ENCODE measurements at places on chromosomes 3 and 15.

DNA sequence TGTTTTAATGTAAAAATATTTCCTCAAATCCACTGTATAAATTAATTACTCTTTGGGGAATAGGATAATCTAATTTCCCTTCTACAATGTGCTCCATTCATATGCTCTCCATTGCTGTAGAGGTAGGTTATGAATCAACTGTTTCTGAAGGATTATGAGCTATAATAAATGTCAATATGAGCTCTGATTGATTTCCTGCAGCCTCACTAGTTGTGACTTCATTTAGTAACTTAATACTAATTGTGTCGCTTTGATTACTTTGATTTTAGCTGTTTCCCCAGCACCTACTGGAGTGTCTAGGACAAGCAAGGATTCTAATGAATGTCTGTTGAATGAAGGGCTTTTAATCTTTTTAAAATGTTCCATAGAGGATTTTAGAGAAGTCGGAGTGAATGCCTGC lies 236.8 kb upstream of the NR2E3 start:
- DNase-seq: no peak

DNA sequence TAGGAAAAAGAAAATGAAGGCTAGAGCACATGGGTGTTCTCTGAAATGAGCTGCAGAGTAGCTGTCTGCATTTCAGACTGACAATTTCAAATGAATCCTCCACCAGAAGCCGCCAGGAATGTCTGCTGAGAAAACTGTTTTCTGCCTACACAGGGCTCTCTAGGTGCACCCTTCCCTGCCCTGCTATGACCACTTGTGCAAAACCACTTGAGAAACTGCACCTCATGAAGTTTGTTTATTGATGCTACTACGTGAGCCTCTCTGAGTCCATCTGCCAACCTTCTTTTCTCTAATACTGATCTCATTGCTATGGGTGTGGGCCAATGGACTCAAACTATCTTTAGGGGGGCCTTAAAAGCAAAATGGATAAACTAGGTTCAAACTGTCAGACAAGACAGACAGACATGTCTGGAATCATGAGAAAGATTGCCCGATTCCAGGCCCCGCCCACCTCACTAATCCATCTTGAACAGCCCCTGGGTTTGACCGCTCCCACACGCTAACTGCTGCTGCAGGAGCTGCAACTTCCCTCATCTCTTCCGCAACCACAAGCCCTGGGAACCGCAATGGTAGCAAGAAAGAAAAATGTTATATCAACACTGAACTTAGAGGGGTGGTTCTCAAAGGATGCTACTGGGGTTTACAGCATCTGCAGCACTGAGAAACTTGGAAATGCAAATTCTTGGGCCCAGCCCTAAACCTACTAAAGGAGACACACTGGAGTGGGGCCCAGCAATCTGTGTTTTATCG lies 9.0 kb upstream of the CD47 start:
- no peak for DNase-seq

DNA sequence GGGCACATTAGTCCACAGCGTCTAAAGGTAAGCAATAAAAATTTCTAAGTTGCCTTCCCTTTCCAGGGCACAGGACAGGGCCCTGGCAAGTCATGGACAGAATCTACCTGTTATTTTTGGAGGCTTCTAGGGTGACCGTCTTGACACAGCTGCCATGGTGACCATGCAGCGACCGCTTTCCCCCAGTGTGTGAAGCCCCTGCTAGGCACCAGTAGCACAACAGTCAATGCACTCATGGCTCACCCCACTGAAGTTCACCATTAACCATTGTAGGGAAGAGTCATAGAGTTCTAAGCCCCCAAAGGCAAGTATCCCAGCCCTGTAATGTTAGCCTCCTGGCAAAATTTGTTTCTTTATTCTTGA lies 43.8 kb upstream of the SLCO2A1 start:
- DNase-seq: no peak

GRCh38 chr3:64155328-64155727 lies 69.9 kb downstream of the PRICKLE2 start:
- no peak for DNase-seq

GRCh38 chr3:154517404-154517803 lies 87.4 kb upstream of the GPR149 start:
- no peak for DNase-seq

DNA sequence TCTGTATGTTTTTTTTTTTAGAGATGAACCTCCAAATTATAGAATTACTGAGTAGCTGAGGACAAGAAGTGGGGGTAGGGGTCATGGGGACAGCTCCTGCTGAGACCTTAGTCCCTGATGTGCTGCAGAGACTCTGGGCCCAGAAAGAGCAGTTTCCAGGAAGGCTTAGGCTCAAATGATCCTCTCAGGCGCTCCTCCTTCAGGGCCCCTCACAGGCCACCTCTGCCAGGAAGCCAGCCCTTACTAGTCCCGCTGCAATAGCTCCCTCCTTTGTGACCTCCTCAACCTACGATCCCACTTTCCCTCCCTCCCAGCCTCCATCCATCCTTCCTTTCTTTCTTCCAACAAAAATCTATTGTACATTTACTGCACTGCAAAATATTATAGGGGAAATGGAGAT lies 24.6 kb downstream of the SLC28A1 start:
- DNase-seq: no peak

DNA sequence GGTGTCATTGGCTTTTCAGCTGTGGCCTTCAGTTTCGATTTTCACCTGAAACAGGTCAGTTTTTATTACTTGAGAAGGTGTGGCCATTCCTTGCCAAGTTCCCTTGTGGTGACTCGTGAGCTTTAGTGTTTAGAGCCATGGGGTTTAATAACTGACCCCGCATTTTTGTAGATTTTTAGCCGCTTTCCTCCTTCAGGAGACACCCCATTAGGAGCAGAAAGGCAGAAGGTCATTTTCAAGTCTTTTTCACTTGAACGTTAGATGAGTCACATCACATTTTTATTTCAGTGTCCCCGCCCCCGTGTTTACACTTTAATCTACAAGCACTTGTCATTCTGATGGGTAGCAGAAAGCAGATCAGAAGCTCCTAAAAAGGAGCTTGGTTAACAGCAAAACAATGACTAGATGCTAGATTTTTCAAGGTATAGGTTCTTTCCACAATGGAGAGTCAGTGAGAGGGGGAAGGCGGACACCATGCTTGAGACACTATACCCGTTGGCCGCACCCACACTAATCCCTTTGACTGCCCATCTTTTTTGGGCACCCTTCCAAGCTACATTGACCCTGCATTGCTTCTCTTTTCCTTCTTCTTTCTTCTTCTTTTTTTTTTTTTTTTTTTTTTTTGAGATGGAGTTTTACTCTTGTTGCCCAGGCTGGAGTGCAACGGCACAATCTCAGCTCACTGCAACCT lies 132.7 kb downstream of the GHSR start:
- no peak for DNase-seq

GRCh38 chr15:82020625-82021394 lies 25.0 kb downstream of the MEX3B start:
- no peak for DNase-seq

GRCh38 chr3:79490165-79491028 lies 277.4 kb downstream of the ROBO1 start:
- DNase-seq: no peak

- no peak for DNase-seq
These were observed 12.3 kb downstream of the ALPK3 start for GRCh38 chr15:84829428-84829827.

GRCh38 chr15:48373821-48374451 lies 42.7 kb downstream of the DUT start:
- no peak for DNase-seq

DNA sequence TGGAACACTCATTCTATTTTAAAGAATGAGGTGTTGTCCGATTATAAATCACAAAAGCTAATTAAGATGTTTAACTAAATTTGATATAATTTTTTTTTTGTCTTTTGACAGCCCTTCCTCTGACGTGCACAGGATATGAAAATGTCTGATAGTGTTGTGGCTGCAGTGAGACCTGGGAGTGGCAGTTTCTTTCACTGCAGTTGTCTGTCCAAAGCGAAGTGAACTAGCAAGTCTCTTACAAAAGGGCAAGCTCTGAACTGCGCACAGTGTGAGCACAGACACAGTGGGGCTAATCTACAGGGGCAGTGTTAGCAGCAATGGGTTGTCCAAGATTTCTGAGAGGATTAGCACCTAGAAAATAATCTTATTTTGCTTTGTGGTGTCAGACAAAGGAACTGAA lies 29.1 kb upstream of the MYRIP start:
- no peak for DNase-seq

GRCh38 chr15:73841756-73842725 lies 31.3 kb upstream of the TBC1D21 start:
- no peak for DNase-seq

DNA sequence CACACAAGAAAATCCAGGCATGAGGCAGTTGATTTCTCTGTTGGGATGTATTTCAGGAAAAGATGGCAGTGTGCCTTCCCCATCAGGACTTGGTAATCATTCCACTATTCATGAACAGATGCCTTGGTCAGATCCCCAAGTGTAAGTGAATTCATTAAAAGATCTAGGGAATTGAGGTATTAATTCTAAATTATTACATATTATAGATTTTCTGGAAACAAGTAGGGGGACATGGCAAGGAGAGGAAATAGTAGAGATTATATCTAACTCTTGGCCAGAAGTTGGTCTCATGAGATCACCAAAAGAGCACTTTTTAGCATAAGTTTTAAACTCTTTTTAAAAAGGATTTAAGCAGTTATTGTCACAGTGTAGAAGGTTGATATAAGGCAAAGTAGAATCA lies 74.4 kb upstream of the MDFIC2 start:
- no peak for DNase-seq

GRCh38 chr3:50627407-50628051 lies 10.6 kb downstream of the MAPKAPK3 start:
- no peak for DNase-seq

- DNase-seq: no peak
These were observed 179.8 kb downstream of the MEX3B start for GRCh38 chr15:81865850-81866537.

DNA sequence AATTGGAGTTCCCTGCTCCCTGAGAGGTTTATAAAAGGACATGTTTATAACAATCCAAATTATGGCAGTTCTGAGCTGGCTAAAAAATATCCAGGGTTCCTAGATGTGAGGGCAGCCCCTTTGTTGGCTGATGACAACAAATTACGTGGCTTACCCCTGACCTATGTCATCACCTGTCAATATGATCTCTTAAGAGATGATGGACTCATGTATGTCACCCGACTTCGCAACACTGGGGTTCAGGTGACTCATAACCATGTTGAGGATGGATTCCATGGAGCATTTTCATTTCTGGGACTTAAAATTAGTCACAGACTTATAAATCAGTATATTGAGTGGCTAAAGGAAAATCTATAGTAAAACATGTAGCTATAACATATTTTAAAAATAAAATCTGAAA lies 13.9 kb downstream of the AADAC start:
- no peak for DNase-seq

Data from stimulated activated CD4-positive, alpha-beta T cell treated with anti-CD3 and anti-CD28 coated beads, Interleukin-15, amount 100 ng/mL, for 1 hour (primary cell).